H1 (cell line): ENCODE measurements at places on chromosomes 2 and 18. TPM values are rescaled to one million over a fixed set of nuclear protein-coding genes. Genes with fewer than 3 reads are reported as not detected.
A peak's percentile ranks its signal among the peaks of the same experiment; 100 is the strongest.

- DNase-seq, result no peak
These were observed 24.1 kb upstream of the KANSL1L start for GRCh38 chr2:210195101-210195852.

GRCh38 chr2:43100362-43100882, 126.0 kb downstream of the ZFP36L2 start:
- DNase-seq, result no peak

DNA sequence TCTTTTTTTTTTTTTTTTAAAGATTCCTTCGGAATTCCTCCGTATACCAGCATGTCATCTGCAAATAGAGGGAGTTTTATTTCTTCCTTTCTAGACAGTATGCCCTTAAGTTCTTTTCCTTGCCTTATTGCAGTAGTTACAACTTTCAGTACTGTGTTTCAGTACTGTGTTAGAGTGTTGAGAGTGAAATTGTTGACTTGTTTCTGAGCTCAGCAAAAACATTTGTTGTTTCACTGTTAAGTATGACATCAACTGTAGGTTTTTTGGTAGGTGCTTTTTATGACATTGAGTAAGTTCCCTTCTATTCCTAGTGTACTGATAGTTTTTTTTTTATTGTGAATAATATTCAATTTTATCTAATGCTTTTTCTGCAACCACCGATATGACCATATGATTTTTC, 43.9 kb downstream of the ACVR2A start:
- no peak for DNase-seq

GRCh38 chr2:165044505-165045303, 89.4 kb upstream of the SLC38A11 start:
- no peak for DNase-seq

GRCh38 chr18:3911413-3911812, 461.4 kb downstream of the TGIF1 start:
- DNase-seq, result no peak

GRCh38 chr2:64629875-64630274, 23.8 kb downstream of the SERTAD2 start:
- DNase-seq, result no peak

GRCh38 chr2:159605441-159606178, 10.7 kb downstream of the BAZ2B start:
- DNase-seq, result no peak

GRCh38 chr2:172772633-172773032, 37.0 kb downstream of the RAPGEF4 start:
- DNase-seq, result no peak

- DNase-seq, result peak; percentile 60
These were observed 884 bp downstream of the HES6 start for GRCh38 chr2:238238766-238239542.

- no peak for DNase-seq
These were observed 36.6 kb upstream of the SKOR2 start for GRCh38 chr18:47287911-47288585.

DNA sequence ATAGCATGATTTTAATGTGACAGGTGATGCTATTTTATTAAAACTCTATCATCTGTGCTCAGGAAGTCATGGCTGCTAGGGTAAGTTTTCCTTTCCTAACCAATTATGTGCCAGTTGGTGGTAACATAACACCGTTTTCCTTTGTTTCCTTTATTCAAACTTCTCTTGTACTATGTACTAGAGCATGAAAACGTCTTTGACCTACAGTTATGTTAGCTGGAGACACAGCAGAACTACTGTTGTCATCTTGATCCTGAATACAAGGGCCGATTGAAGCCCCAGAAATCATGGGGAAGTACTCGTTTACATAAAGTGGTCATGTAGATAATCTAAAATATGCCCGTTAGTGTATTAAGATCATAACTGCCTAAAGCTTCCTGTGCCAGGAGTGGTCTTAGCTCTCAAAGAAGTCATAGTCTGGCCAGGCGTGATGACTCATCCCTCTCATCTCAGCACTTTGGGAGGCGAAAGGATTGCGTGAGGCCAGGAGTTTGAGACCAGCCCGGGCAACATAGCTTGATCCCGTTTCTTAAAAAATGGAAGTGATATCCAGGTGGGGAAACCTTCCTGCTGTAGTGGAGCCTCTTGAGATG, 20.5 kb downstream of the NEDD4L start:
- no peak for DNase-seq

GRCh38 chr18:27921904-27922751, 254.8 kb downstream of the CDH2 start:
- DNase-seq, result no peak

GRCh38 chr18:79544386-79544963, 135.1 kb upstream of the CTDP1 start:
- no peak for DNase-seq

DNA sequence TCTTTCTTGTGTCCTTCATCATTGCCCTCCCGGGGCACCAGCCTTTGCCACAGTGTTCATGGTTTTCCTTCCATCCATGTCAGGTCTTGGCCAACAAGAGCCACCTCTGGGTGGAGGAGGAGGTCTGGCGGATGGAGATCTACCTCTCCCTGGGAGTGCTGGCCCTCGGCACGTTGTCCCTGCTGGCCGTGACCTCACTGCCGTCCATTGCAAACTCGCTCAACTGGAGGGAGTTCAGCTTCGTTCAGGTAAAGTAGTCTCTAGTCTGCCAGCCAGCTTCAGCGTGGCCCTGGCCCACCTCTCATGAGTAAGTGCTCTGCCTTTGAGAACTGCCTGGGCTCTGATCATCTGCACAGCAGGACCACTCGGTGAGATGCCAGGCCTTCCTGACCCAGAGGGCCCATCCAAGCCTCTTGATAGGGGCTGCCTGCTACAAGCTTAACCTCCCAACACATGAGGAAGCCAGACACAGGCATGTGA, 31.0 kb downstream of the STEAP3 start:
- DNase-seq, result no peak

DNA sequence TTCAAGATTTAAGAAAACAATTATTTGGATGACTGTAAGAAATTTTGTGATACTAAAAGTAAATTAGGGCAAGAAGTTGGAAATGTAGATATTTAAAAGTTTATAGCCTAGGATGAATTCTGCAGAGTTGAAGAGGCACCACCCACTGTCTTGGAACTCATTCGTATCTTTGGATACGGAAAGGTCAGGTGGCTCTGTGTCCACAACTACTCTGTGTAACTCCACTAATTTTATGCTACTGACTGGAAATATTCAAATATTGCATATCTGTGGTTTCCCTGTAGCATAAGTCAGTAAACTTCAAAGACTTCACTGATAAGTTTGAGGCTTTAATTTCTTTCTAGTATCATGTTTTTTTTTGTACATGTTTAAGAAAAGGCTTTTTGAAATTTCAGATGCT, 156.9 kb upstream of the RPRM start:
- DNase-seq, result no peak

DNA sequence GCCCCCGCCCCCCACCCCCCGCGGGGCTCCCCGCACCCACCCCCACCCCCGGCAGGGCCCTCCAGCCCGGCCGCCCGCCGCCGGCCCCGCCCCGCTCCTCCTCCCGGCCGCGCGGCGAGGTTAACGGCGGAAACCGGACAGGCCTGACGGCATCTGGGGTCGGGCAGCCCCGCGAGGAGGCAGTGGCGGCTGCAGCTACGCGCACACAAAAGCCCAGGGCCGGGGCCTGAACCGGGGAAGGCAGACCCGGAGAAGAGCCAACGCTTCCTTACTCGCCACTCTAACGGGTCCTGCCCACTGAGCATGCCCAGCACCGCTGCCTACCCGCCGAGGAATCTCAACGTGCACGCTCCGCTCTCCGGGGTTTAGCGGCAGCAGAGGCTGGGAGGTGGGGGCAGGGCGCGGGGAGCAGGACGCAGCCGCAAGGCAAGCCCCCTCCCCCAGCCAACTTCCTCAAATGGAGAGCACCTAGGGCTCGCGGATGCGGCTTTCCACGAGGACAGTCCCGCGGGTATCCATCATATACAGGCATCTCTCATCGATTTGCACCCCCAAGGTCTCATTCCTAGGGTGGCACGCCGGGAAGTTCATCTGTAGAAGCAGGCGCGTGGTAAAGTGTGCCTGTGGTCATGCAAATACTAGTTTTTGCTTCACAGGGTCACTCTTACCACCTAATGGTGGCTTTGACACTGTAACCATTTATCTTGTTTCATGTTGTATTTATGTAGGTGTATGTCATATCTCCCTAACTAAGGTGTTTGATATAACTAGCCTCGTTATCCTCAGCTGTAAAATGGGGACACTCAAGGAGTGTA, at the start of gene MEMO1:
Gene MEMO1, minus strand, starts transcription at position 339 of the 815 bp plus-strand sequence. CDS start 761 bp downstream, outside the sequence.
- peak; percentile 87 for DNase-seq

GRCh38 chr2:96859099-96859649, 1.4 kb upstream of the ANKRD39 start:
- no peak for DNase-seq

DNA sequence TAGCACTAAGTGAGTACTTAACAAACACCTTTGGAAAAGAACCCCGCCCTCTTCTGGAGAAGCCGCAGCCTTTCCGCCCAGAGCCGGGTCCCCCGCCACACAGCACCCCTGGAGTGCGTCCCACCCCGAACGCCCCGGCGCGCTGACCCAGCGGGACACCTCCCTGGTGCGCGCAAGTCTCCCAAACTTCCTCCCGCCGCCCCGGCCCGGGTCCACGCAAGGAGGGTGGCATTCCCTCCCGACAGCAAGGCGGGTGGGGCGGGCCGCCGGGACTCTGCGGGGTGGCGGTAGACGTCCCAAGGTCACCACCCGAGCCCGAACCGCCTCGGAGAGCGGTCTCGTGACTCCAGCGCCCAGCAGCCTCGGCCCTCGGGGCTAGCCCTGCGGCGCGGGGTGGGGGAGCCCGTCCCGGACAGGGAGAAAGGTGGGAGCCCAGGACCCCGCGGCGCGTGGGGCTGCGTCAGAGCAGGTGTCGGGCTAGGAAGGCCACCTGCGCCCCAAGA, 598 bp downstream of the CCDC93 start:
- DNase-seq, result no peak

DNA sequence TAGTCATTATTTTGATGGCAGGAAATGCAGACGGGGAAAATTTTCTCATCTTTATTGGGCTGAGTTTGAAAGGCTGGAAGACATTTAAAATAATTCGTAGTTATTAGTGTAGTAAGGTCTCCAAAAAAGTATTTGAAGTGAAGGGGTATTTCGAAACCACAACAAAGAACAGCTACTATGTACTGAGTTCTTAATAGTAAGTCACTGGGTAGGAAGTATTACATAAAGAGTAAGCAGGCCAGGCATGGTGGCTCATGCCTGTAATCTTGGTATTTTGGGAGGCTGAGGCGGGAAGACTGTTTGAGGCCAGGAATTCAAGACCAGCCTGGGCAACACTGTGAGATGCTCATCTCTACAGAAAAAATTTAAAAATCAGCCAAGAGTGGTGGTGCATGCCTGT, 113.6 kb downstream of the MEP1B start:
- DNase-seq, result no peak

GRCh38 chr2:232142049-232142448, 180.5 kb downstream of the DIS3L2 start:
- DNase-seq, result no peak

DNA sequence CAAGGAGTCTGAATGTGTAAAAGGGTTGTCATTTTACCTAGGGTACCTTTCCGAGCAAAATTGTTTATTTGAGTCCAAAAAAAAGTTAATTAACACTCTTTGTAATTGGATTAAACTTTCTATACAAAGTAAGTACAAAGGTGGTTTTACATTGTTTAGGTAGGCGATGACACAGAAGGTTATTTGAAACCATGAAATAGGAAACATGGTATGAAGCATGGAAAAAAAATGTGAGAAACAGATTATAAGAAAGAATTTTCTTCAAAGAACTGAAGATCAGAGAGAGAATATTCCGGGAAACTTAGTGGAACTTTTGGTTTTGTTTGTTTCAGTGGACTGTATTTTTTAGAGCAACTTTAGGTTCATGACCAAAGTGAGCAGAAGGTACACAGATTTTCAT, 32.7 kb downstream of the CARF start:
- no peak for DNase-seq

DNA sequence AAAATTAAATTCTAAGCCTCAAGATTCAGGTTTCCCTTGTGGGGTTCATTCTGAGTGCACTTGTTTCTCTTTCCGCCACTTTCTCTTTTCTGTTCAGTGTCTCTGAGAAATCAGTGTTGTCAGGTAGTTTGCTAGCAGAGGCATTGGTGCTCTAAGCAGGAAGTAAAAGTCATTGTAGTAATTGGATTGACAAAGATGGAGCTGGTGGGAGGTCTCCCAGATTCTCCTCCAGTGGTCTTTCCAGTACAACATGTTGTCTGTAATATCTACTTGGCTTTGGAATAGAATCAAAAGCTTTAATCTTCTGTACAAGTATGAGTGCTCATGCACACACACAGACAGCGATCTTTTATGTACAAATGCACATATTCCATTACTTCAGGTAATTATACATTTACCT, 135.6 kb downstream of the KLHL14 start:
- no peak for DNase-seq

DNA sequence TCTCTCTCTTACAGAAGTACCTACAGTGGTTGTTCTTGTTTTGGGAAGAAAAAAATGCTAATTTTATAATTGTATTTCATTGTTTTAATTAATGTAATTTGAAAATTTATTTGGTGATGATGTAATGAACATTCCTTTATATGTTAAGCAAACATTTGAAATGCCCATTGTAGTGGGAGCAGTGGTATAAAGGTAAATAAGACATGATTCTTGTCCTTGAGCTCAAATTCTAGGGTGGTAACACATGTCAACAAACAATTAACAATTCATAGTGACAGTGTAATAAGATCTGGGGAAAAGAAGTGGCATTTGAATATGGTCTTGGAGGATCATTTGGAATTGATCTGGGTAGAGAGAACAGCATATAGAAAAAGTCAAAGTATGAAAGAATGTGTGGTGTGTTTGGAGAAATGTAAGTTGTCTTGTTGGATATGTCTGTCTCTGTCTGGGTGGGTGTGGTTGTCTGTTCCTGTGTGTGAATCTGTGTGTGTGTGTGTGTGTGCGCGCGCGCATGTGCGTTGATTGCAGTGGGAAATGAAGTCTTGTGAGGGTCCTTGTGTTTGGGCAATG, 5.8 kb downstream of the PTPN4 start:
- DNase-seq, result no peak

DNA sequence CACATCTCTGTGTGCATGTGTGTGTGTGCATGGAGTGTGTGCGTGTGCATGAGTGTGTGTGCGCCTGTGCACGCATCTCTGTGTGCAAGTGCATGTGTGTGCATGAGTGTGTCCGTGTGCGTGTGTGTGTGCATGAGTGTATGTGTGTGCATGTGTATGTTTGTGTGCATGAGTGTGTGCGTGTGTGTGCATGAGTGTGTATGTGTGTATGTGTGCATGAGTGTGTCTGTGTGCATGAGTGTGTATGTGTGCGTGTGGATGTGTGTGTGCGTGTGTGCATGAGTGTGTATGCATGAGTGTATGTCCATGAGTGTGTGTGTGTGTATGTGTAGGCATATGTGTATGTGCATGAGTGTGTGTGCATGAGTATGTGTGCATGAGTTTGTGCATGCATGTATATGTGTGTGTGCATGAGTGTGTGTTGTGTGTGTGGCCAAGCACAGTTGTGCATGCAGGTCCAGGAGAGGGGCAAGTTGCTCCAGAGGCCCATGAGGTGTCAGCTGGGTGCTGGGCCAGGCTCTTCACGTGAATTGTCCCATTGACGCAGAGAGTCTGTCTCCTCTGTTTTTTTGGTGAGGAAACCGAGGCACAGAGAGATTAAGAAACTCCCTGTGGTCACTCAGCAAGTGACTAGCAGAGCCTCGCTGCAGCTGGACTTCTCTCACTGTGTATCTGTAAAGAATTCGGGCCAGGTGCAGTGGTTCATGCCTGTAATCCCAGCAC, 75.5 kb downstream of the ASB1 start:
- DNase-seq, result peak; percentile 8

Gene BCS1L
- total RNA-seq, result 22.0 and 23.7 TPM in 2 replicates

Gene BMP10
- total RNA-seq, result not detected in 2 replicates

Gene DSEL
- 20.6 and 22.8 TPM in 2 replicates for total RNA-seq

Gene CCDC148
- total RNA-seq, result 1.3 and 1.5 TPM in 2 replicates

Gene PRSS56
- not detected in 2 replicates for total RNA-seq

Gene IL1F10
- not detected in 2 replicates for total RNA-seq
